Activated naive CD8-positive, alpha-beta T cell treated with anti-CD3 and anti-CD28 coated beads for 36 hours (primary cell): ENCODE measurements at places on chromosomes 3 and 15. TPM values are rescaled to one million over a fixed set of nuclear protein-coding genes. Genes with fewer than 3 reads are reported as not detected.

DNA sequence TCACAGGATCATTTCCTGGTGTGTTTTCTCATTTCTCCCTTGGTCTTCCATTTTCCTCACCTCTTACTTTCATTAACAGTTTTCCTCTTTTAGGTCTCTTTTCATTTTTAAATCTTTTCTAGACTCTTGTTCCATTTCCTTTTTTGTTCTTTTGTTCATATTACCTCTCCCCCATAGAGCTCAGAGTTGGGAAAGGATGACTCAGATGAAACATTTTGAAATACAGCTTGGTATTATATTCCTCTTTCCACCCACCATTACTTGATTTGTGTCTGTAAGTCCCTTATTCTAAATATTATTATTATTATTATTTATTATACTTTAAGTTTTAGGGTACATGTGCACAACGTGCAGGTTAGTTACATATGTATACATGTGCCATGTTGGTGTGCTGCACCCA is 153.1 kb downstream of the VGLL3 start:
- H3K36me3 ChIP-seq = no peaks in the 10 kb centered on the region
- no peak for DNase-seq
- no peak overlapping the region for H3K27ac ChIP-seq
- H3K4me1 ChIP-seq = no peaks in the 10 kb centered on the region
- no peak overlapping the region for H3K4me3 ChIP-seq

The RBMS3 gene
- total RNA-seq = 1.6 TPM

GRCh38 chr15:90683371-90683770 is 33.8 kb upstream of the BLM start:
- DNase-seq = no peak
- H3K4me1 ChIP-seq = peaks cover 52% of the 10 kb centered on the region
- no peaks in the 10 kb centered on the region for H3K27me3 ChIP-seq

GRCh38 chr15:71600237-71600636 is 210.1 kb upstream of the NR2E3 start:
- no peak overlapping the region for H3K27ac ChIP-seq
- peaks cover 4% of the 10 kb centered on the region for H3K27me3 ChIP-seq
- H3K4me1 ChIP-seq = no peaks in the 10 kb centered on the region

GRCh38 chr3:46677411-46677726 is 16.1 kb downstream of the ALS2CL start:
- no peaks in the 10 kb centered on the region for H3K4me1 ChIP-seq
- no peak overlapping the region for H3K27ac ChIP-seq
- H3K4me3 ChIP-seq = no peak overlapping the region
- no peaks in the 10 kb centered on the region for H3K27me3 ChIP-seq
- no peaks in the 10 kb centered on the region for H3K36me3 ChIP-seq

The NEO1 gene
- 4.1 TPM for total RNA-seq

- no peak for DNase-seq
- no peaks in the 10 kb centered on the region for H3K27me3 ChIP-seq
- H3K4me1 ChIP-seq = peaks cover 14% of the 10 kb centered on the region
- peaks cover 91% of the 10 kb centered on the region for H3K36me3 ChIP-seq
- no peak overlapping the region for H3K27ac ChIP-seq
These were observed 21.6 kb downstream of the MTHFS start for GRCh38 chr15:79875213-79875612.

The ZNF385D gene
- not detected for total RNA-seq
